ENCODE measurements at places on chromosomes 11 and 22. TPM values are rescaled to one million over a fixed set of nuclear protein-coding genes. Genes with fewer than 3 reads are reported as not detected.

- DNase-seq: no peak
These were observed 28.0 kb downstream of the MOB2 start for GRCh38 chr11:1458340-1459218.

GRCh38 chr11:74646215-74646614 lies 53.8 kb downstream of the POLD3 start:
- DNase-seq: no peak

Gene C22orf15
- 1.7 TPM for total RNA-seq

- no peak for DNase-seq
These were observed 5.1 kb downstream of the TMEM121B start for GRCh38 chr22:17115945-17116565.

GRCh38 chr11:106990331-106990730 lies 27.9 kb downstream of the GUCY1A2 start:
- DNase-seq: no peak

Gene TMEM45B
- total RNA-seq: 28.2 TPM

- no peak for DNase-seq
These were observed 69.7 kb downstream of the MYO7A start for GRCh38 chr11:77197626-77198320.

DNA sequence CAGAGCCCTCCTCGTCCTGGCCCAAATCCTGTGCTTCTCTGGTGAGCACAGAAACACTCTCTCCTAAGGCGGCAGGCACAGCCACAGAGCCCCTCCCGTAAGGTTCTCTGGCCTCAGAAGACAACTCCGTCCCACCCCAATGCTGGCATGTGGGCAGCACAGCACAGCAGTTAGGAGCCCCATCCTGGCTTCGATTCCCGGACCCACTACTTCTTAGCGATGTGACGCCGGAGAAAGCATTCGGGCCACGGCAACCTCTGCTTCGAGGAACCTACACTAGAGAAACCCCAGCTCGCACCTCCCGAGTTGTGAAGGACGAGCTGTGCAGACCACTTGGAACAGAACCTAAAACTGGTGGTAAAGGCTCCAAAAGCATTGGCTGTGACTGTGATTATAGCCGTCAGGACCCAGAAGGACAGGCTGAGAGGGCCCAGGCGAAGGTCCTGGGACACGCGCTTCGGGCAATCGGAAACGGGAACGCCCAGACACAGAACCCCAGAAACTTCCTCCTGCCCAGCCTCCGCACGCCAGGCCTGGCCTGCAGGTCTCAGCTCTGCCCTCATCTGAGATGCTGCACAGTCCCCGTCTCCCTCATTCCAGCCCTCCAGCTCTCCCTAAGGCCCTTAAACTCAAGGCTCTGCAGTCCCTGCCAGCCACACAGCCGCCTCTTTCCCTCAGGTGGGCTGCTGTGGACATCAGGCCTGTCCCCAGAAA lies 26.6 kb downstream of the IGSF9B start:
- DNase-seq: no peak

DNA sequence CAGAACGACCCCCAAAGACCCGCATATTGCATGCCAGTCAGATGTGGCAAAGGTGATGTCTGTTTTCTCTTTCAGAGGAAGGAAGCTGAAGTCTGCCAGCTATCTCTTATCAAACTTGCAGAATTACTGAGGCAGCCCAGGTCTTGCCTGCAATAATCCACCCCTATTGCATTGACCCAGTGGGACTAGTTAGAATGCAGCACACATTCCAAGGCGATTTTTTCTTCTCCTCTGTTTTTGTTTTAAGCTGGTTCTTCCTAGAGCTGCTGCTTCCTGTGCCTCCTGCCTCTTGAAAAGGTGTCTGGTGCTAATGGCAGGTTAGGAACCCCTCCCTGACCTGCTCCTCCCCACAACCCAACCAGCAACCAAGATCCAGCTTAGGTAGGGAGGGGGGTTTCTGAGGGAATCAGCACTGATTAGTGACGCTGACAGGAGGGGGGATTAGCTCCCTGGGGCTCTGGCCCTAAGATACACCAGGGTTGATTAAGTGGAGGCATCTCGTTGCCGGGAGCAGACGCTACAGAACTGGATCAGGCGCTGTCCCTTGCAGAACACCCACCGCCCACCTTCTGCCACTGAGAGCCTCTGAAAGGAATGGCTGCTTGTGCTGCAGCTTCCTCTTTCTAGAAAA lies 2.8 kb downstream of the NTM start:
- no peak for DNase-seq

Gene RAPSN
- total RNA-seq: 0.39 TPM

- DNase-seq: no peak
These were observed 6.3 kb downstream of the CD44 start for GRCh38 chr11:35145271-35145670.

Gene KCNA4
- total RNA-seq: 2.1 TPM

DNA sequence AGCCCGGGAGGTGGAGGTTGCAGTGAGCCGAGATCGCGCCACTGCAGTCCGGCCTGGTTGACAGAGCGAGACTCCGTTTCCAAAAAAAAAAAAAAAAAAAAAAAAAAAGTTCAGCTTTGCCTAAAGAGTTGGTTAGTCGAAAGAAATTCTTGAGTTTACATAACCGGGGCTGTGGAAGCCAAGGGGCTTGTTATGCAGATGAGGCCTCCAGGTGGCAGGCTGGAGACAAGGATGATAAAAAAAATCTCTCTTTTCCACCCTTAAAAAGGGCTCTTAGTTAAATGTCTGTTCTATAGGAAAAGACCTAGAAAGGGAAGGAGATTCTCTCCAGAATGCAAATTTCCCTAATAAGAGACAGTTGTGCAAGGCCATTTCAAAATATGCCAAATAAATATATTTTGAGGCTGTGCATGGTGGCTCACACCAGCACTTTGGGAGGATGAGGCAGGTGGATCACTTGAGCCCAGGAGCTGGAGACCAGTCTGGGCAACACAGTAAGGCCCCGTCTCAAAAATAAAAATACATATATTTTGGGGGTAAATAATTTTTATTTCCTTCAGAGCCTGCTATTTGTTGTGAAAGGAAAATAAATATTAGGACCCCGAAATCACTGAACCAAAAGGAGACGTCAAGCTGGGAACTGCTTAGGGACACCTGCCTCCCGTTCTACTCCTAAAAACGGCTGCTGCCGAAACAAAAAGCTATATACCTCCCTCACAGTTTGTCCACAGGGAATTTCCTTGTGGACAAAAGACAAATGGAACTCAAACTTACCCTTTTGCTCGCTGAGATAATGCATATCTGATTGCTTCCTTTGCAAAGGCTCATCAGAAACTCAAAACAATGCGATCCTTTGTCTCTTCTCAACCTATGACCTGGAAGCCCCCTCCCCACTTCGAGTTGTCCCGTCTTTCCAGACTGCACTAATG lies 2.4 kb upstream of the IFITM2 start:
- DNase-seq: no peak

GRCh38 chr22:31680861-31681341 lies 18.9 kb upstream of the PISD start:
- no peak for DNase-seq
